D721Med (cell line): ENCODE measurements at places on chromosomes 13 and 19.

DNA sequence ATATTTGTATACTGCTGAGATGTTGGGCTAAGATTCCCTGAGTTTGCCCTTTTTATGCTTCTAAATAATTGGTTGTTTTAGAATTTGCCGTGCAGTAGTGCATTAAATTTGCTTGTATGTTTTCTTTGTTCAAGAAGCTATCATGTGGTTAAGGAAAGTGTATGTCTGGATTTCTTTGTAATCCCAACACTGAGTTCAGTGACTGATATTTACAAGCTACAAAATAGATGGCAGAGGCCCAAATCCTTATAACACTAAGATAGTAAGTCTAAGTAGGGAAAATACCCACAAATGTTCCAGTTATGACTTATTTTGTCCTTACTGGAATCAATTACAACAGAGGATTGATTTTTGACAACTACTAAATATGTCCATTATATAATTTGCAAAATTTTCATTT is 435.0 kb upstream of the KLF12 start:
- DNase-seq = no peak

- no peak for DNase-seq
Measured at GRCh38 chr19:56211718-56212117, 9.6 kb downstream of the ZSCAN5C start.

DNA sequence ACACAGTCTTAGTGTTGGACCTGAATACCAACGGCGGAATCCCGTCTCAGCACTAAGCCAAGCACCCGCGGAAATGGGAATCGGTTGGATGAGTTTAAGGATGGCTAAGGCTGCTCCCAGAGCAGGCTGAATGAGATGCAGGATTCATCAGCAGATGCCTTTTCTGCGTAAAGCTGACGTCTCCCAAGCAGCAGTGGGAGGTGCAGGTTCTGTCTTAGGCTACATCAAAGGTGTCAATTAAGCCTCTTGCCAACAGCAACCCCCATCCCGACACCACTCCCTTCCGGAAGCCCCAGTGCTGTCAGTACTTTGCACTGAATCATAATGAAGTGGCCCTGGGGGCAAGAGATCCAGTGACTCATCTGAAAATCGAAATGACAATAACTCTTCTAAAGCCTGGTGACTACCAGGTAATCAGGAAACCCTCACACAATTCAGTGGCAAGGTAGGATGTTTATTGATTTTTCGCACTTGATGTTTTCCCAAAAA is 275.6 kb downstream of the DCLK1 start:
- DNase-seq = no peak

- no peak for DNase-seq
Measured at GRCh38 chr13:26037302-26037701, 14.5 kb downstream of the SHISA2 start.

DNA sequence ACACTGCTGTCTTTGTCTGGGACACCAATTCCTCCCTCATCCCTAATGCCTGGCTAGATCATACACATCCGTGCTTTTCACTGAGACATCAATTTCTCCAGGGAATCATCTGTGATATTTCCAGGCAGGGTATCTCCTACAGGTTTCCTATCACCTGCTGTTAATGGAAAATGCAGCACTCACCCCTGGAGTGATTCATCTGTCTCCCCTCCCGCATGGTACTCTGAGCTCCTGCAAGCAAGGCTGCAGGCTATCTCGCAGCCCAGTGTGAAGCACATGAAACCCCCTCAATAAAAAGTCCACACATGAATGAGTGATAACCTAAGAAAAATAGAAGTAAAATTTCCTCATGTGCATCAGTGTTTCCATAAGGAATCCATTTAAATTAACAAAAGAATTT is 38.5 kb downstream of the SERTM1 start:
- DNase-seq = no peak

DNA sequence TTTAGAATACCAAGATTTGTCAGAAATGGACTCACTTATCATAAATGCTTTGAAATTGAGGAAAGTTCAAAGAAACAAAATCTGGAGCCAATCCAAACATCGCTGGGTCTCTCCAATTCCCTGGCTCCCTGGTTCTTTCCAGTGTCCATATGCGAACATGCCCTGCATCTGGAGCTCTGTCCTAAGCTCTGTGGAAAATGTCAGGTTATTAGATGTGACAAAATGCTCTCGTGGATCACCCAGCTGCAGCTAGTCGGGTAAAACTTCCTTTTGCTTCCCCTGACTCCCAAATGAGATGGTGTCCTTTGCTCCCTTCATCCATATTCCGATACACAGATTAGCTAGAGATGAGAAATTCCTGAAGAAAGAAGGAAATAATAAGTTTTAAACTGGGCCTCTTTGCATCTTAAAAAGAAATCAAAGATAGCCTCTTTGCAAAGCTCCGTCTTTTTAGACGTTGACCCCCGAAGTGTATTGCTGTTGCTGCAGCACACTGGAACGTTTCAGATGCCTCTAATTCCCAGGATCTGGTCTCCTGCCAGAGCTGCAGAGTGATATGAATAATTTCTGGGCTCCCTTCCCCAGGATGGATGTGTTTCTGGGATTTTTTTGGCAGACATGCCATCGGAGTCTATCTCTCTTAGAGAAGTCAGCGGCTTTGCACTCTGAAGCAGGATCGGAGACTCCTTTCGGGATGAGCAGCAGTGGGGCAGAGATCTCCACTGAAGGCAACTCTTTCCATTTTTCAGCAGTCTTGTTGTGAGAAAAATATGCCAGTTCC is 102.9 kb downstream of the TEX26 start:
- DNase-seq = no peak

DNA sequence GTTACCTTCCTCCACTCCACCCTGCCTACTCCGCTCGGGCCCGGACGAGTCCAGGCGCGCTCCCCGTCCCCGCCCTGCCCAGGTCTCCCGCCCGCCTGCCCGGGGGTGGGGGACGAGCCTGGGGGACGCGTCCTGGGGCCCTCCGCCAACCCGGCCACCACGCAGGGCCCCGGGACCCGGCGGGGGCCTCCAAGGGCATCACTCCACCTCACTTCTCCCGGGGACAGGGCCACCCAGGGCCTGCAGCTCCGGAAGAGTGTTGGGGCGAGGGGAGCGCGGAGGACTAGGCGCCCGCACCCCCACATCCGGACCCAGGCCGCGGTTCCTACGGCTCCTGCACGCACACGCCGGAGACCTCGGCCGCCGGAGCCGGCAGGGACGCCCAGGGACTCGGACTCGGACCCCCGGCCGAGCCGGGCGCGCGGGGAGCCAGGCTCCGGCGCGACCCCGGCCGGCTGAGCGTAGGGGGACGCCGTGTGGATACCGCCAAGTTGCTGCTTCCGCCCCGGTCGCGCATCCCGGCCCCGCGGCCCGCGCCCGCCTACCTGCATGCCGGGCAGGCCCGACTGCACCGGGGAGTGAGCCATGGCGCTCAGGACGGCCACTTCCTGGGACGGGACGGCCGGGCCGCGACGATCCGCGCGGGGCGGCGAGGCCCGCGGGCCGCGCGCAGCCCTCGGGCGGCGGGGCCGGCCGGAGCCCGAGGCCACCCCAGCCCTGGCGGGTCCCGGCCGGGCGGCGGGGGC is 534 bp downstream of the STK24 start:
- no peak for DNase-seq

GRCh38 chr13:45695198-45695730 is 6.9 kb upstream of the CBY2 start:
- no peak for DNase-seq

GRCh38 chr19:58305932-58306323 is 751 bp downstream of the ERVK3-1 start:
- no peak for DNase-seq

DNA sequence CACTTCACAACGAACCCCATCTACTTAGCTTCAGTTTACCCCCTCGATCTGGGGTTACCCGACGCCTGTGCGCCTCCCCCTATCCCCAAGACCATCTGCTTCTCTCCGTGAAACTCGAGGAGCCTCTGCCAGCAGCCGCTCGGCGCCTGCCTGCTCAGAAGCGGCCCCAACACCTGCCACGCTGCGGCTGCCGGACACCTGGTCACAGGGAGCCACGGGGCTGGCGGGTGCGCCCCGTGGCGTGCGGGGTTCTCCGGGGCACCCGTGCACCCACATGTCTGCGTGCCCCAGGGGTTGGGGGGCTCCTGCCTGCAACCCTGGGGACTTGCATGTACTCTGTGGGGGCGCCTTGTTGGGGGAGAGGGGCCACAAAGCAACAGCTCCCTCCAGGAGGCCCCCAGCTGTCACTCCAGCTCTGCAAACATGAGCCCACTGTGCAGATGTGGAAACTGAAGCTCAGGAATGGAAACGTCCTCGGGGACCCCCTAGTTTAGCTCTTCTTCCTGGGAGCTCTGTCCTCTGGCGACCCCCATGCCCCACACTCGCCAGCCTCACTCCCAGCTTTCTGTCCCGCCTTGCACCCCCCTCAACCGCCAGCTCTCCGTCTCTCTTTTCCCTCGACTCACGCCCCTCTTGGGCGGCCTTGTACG is 7.0 kb upstream of the SEMA6B start:
- DNase-seq = no peak

DNA sequence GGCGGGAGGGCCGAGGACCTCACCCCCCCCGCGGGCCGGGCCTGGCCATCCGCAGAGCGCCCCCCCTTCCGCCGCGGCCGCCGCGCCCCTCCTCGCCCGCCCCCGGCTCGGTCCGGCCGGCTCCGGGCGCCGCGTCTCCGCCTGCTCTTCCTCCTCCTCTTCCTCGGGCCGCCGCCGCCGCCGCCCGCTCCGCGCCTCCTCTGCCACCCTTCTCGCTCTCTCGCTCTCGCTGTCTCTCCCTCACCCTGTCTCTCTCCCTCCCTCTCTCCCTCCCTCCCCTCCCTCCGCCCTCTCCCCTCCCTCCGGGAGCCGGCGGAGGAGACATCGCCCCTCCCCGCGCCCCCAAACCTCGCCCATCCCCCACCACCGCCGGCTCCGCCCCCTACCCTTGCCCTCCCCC is at the start of gene SHANK1:
Gene SHANK1, minus strand, starts transcription at position 237 of the 400 bp plus-strand sequence. CDS start 2,883 bp downstream, outside the sequence.
- DNase-seq = no peak

GRCh38 chr13:75489502-75490263 is 7.7 kb upstream of the TBC1D4 start:
- no peak for DNase-seq

- DNase-seq = no peak
Measured at GRCh38 chr19:6580313-6580712, 10.6 kb downstream of the CD70 start.

GRCh38 chr13:99522298-99522697 is 21.0 kb downstream of the TM9SF2 start:
- DNase-seq = no peak

GRCh38 chr13:73508841-73509240 is 450.0 kb downstream of the KLF5 start:
- no peak for DNase-seq

DNA sequence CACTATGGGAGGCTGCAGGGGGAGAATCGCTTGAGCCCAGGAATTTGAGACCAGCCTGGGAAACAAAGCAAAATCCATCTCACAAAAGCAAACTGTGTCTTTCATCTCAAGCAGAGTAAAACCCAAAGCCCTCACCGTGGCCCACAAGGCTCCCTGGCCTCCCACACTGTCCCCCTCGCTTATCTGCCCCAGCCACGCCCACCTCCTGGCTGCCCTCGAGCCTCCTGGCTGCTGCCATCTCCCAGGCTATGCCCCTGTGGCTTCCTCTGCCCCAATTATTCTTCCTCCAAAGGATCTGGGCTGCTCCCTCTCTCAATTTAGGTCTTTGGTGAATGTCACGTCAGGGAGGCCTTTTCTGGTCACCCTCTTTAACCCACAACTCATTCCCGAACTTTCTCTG is 3.6 kb downstream of the RABAC1 start:
- no peak for DNase-seq

DNA sequence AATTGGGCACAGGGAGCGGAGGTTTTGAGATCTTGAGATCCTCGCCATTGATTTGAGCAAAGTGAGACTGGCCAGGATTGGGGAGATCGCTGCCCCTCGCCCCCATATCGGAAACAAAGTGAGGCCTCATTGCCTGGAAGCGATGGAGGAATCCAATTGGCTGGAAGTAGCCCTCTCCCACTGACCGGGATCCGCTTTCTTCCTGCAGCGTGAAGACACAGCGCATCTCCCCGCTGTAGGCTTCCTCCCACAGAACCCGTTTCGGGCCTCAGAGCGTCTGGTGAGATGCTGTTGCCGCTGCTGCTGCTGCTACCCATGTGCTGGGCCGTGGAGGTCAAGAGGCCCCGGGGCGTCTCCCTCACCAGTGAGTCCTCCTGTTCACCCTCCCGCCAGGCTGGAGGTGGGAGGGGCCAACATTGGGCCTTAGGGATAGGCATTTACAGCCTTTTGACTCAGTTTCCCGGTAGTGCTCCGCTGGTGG is 438 bp downstream of the PRKCSH start:
- peak; percentile 10 for DNase-seq

GRCh38 chr13:44449999-44450821 is 76.6 kb downstream of the SERP2 start:
- no peak for DNase-seq

GRCh38 chr13:54989418-54989817 is 1960.8 kb downstream of the OLFM4 start:
- DNase-seq = no peak

DNA sequence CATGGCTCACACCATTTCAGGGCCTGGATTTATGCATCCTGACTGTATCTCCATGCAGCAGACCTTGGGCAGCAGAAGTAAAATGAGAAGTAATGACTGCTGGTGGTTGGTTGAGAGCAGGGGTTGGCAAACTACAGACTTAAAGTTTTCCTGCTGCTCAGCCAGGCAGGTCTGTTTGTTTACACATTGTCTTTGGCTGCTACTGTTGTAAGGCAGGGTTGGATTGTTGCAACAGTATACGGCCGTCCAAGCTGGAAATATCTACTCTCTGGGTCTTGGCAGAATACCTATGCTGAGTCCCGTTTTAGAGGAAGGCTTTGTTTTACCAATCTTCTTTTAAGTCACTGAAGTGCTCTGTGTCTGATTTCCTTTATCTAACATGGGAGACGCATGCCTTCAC is 13.5 kb downstream of the SNRNP70 start:
- no peak for DNase-seq

DNA sequence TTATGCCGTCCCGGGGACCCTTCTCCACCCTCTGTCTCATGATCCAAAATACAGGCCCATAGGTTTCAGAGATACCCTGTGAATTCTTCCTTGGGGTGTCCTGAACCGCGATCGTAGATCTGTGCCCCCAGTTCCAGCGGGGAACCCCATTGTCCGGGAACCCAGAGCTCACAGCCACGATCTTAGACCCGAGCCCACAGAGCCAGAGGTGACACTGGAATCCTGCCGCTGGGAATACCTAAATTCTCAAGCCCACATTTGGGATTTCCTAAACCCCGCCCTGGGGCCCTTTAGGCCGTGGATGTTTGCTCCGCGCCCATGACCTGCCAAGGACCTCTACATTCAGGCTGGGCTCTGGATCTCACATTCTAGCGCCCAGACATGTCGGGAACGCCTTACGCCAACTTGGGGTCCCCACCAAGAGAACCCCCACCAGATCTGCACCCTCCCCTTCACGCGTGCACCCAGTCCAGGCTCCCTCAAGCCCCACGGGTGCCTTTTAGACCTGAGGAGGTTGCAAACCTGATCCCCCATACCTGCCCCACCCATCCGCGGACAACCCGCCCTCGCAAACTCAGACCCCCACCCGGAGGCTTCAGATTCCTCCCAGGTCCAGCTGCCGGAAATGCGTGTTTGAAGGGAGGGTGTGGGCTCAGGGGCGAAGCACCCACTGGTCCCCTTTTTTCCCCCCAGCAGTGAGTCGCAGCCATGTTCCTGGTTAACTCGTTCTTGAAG is 605 bp downstream of the CAPNS1 start:
- peak; percentile 77 for DNase-seq

- no peak for DNase-seq
Measured at GRCh38 chr13:26007261-26008125, 44.3 kb downstream of the SHISA2 start.
